Tracheal epithelial cell (primary cell): ENCODE measurements at places on chromosomes 13 and 19. TPM values are rescaled to one million over a fixed set of nuclear protein-coding genes. Genes with fewer than 3 reads are reported as not detected.

Gene PLD3
- total RNA-seq, result 239 and 300 TPM in 2 replicates

Gene B9D2
- 0.85 and 1.9 TPM in 2 replicates for total RNA-seq

Gene KLK3
- total RNA-seq, result under 0.01 and 0.43 TPM in 2 replicates

Gene KASH5
- not detected in 2 replicates for total RNA-seq

Gene CAPN12
- total RNA-seq, result 5.3 and 7.7 TPM in 2 replicates

Gene PSG2
- not detected in 2 replicates for total RNA-seq

Gene TSSK6
- 1.7 and 2.8 TPM in 2 replicates for total RNA-seq

Gene ZNF880
- total RNA-seq, result 25.4 and 26.3 TPM in 2 replicates

Gene TRPM4
- total RNA-seq, result 17.7 and 21.2 TPM in 2 replicates

Gene CYP2A7
- not detected in 2 replicates for total RNA-seq

Gene R3HDM4
- 45.4 and 52.8 TPM in 2 replicates for total RNA-seq

Gene KANK3
- total RNA-seq, result 1.1 and 1.4 TPM in 2 replicates
